A375 (cell line): ENCODE measurements at places on chromosomes 3 and 15. TPM values are rescaled to one million over a fixed set of nuclear protein-coding genes. Genes with fewer than 3 reads are reported as not detected.

POTEB gene
- total RNA-seq = not detected in 2 replicates

ADGRG7 gene
- not detected in 2 replicates for total RNA-seq

AMIGO3 gene
- 4.3 and 4.4 TPM in 2 replicates for total RNA-seq

MYEF2 gene
- 14.2 and 16.9 TPM in 2 replicates for total RNA-seq

BOC gene
- total RNA-seq = 2.5 and 3.8 TPM in 2 replicates

SEMA6D gene
- total RNA-seq = 0.60 and 0.64 TPM in 2 replicates

CSTA gene
- not detected in 2 replicates for total RNA-seq

COL8A1 gene
- 3.3 and 4.7 TPM in 2 replicates for total RNA-seq

GOLGA8R gene
- total RNA-seq = 0.19 TPM in 1 of 2 replicates, not detected in the other

EXD1 gene
- total RNA-seq = not detected in 2 replicates
